ENCODE measurements at places on chromosomes 5 and 9. TPM values are rescaled to one million over a fixed set of nuclear protein-coding genes. Genes with fewer than 3 reads are reported as not detected.

PAIP2 gene
- total RNA-seq, result 73.1 TPM

SLC27A4 gene
- 18.5 TPM for total RNA-seq

C9orf50 gene
- total RNA-seq, result not detected

GFI1B gene
- not detected for total RNA-seq

MORN5 gene
- not detected for total RNA-seq

STOM gene
- total RNA-seq, result 642 TPM

SOX30 gene
- not detected for total RNA-seq

GPR150 gene
- 0.95 TPM for total RNA-seq

ANKRD34B gene
- total RNA-seq, result not detected

DNA sequence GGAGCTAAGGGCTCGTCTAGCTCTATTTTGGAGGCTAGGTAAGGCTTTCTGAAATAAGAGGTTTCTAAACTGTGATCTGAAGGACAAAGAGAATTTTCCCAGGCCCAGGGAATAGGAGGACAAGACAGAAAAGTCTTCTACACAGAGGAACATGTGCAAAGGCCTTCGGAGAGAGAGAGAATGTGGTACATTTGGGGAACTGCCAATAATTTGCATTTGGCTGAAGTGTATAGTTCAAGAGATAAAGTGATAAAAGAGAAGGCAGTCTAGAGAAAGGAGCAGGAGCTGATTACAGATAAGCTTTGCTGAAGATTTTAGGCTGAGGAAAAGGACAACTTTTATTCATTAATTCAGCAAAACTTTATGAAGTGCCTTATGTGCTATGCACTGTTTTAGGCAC lies 214.4 kb upstream of the ELL2 start:
- DNase-seq, result no peak

DNA sequence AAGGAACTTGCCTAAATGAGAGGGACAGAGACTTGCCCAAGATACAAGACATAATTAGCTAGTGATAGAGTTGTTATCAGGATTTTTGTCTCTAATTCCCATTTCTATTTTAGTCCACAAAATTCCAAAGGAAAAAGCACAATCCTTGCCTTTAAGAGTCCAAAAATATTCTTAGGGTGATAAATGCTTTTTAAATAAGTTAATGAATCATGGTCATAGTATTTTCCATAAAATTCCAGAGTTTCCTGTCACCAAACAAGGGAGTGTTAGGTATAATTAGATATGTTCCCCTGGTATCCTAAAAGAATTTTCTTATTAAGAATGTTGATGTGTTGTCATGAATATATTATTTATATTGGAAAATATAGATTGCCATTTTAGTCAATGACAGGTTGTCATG lies 21.8 kb upstream of the CEP72 start:
- no peak for DNase-seq

GRCh38 chr5:112968411-112969106 lies 8.0 kb upstream of the DCP2 start:
- DNase-seq, result no peak

DNA sequence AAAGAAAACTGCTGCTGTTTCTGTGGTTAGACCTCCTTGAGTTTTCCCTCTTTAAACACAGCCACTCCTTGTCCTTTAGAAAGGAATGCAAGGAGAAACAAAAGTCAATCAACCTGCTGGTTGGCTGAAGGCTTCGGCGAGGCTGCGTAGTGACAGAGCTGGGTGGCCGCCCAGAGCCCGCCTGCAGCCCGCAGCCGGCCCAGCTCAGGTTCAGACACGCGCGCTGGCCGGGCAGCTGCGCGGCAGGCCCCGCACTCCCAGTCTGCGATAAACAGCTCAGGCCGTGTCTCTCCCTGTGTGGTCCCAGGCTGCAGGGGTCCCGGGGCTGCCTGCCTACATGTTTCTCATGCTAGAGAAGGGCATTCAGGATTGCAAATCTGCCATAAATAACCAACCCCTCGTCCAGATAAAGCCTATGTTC lies 115.4 kb downstream of the HSD17B3 start:
- no peak for DNase-seq

DNA sequence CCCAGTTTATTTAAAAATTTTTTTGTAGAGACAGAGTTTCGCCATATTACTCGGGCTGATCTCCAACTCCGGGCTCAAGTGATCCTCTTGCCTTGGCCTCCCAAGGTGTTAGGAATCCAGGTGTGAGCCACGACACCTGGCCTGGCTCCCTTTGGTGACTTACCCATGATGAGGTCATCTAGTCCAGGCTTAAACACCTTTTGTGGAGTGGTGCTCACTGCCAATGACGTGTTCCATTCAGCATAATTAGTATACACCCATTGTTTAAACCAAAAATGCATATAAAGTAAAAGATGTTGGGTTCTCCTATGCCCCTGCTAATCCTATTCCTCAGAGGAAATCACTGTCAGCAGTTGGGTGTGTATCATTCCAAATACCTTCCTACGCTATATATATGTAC lies 91.0 kb downstream of the HSPA4 start:
- no peak for DNase-seq

- DNase-seq, result no peak
Observed at GRCh38 chr5:124302533-124302932, 443.9 kb downstream of the ZNF608 start.

DNA sequence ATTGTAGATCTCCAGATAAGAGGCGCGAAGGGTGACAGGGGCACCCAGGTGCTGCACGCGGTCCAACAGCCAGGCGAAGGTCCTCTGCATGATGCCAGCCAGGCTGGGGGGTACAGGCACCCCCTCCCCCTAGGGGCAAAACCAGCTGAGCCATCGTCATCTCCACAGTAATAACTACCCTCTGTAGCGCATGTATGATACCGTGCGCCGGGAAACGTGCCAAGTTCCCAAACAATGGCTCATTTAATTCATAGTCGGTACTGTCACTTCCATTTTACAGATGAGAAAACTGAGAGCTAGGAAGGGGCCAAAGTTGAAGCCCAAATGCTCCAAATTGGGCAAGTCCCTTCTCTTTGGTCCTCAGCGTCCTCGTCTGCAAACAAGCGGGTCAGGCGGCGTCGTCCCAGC lies 1.5 kb downstream of the KIF12 start:
- DNase-seq, result no peak

DNA sequence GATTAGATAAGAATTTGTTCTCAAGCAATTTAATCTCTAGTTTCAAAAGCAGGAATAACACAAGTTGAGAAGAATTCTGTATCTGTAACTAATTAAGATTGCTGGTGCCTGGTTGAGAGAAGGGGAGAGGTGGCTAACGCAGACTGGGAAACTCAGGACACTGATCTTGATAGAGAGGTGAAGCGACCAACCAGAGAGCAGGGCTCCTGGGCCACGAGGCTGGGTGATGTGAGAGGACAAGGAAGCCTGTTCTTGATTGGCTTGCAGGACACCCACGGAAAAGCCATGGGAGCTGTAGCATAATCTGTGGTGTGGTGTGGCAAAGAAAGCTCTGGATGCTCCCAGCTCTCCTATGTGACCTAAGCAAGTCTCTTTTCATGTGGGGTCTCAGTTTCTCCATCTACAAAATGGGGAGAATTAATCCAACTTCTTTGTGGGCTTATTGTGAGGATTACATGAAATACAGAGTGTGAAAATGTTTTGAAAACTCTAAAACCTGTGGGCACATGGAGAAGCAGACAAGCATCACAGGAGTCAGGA lies 594.1 kb upstream of the BRINP1 start:
- DNase-seq, result no peak

DNA sequence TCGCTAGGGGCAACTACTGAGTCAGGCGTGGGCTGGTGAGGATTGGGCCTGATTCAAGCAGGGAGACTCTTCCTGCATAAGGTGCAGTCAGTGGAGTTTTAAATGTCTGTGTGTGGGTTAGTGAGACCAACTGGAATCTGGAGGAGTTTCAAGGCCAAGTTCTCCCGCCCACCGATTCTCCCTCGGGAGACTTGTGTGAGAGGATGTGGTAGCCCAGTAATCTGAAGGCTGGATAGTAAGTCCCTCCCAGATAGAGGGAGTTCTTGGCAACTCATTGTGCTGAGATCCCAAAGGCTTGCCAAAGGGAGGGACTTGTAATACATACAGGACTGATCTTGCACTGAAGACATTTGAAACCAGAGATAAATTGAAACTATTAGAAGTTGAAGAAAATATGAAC lies 51.8 kb downstream of the WDR36 start:
- no peak for DNase-seq

DNA sequence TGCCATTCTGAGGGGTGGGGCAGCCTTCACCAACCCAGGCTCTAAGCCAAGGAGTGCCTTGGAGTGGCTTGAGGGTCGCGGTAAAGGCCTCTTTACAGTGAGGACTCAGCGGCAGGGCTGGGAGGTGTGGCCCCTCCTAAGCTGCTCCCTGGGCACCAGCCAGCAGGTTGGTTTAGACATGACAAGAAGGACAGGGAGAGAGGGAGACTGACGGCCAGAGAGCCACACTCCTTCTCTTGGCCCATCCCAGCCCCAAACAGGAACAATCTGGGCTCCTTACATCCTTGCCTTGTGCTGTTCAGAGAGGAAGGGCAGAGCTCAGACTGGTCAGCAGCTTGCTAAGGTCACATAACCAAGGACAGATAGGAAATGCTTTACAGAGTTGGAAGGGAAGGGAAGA lies 94.5 kb downstream of the LMX1B start:
- DNase-seq, result no peak

DNA sequence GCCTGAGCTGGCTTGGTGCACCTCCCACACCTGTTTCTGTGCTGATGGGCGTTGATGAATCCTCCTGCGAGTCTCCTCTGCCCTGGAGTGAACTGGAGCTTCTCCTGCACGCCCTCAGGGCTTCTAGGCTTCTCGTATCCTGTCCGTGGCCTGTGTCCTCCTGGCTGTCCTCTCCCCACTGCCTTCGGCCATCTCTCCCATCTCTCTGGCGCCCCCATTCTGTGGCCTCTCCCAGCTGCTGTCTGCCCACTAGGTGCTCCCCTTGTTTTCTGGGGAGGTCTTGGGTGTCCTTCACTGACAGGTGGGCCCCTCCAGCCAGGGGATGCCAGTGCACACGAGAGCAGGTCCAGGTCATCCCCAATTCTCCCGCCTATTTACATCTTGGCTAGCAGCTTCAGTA lies 28.8 kb downstream of the AHRR start:
- no peak for DNase-seq

DNA sequence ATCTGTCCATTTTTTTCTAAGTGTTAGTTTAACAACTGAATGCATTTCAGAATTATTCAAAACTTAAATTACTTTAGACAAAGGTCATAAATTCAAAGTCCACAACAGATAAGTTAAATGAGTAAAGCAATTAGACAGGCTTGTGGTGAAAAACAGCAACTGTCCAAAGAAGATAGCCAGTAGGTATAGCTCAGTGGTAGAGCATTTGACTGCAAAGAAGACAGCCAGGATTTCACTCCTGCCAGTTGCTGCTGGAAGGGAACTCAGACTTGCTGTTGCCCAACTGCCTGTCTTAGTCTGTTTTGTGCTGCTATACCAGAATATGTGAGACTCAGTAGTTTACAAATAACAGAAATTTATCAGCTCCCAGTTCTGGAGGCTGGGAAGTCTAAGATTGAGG lies 10.0 kb downstream of the FANCC start:
- DNase-seq, result no peak

DNA sequence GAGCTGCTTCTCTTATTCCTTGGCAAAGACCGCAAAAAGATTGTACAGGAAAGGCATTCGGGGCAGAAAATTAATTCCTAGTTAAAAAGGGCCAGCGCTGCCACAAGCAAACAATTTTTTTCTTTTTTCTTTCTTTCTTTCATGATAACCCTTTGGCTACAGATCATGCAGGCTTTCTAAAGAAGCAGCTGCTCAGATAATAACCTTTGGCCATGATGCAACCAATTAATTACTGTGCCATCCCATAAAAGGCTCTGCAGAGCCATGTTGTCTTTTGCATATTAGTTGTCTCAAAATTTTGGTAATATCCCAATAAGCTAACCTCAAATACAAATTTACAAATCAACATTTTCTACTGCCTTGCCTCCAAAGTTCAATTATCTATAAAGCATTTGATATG lies 758.4 kb upstream of the SEMA6A start:
- no peak for DNase-seq

- DNase-seq, result no peak
Observed at GRCh38 chr5:10586555-10586954, 22.7 kb downstream of the ANKRD33B start.

- DNase-seq, result no peak
Observed at GRCh38 chr5:68504306-68504705, 288.8 kb downstream of the PIK3R1 start.

DNA sequence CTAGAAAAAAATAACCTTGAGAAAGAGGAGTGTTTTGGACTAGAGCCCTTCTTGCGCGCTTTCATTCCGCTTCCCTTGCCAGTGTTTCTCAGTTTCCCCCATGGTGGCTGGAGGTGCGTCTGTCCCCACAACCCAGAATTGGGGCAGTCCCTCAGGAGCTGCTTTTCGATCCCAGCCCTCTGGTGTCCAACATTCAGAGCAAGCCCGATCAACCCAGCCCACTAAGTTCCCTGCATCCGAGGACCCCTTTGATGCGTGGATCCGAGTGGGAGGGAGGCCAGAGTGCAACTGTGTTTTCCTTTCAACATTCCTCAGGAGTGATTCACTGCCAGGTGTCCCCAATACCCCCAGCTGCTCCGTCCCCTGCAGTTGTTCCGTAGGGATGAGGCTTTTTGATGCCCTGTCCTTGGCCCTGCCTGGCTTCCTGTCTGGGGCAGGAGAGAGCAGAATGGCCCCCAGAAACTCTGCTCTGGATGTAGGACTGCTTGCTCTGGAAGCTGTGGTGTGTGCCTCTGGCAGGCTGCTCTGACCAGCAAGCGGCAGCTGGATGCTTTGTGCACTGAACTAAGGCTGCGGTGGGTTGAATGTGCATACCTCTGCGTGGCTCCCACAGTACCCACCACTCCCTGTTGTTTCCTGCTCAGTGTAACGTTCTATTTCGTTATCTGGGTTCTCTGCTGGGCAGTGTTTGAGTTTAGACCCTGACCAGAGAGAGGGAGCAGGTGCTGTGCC lies 117.5 kb downstream of the BOD1 start:
- DNase-seq, result no peak

GRCh38 chr9:14347406-14348122 lies 33.6 kb upstream of the NFIB start:
- DNase-seq, result no peak

DNA sequence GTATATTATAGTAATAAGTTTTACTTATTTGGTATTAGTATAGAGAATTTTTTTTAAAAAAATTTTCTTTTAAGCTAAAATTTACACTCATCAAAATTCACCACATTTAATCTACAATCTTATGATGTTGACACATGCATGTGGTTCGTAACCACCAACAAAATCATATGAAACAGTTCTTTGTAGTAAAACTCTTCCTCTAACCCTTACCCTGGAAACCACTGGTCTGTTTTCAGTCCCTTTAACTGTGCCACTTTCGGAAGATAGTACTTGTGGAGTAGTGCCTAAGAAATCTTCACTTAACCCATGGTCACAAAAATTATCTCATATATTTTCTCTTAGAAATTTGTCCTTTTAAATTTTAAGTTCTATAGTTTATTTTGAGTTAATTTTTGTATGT lies 1498.8 kb downstream of the MAT2B start:
- DNase-seq, result no peak

DNA sequence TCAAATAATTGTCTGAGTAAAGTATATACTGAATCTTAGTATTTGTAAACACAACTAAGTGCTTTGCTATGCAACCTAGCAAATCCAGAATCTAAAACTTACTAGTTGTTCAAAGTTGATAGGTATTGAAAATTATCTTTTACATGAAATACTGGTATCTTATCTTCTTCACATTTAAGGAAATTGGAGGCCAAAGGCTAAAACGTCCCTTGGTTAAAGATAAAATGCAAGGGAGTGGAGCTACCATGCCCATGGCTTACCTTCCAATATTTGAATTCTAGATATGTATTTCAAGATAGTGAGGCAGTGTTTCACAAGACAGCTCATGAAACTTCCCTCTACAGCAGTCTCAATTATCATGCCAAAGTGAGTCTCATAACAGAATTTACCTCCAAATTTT lies 373.5 kb downstream of the KIAA0825 start:
- DNase-seq, result no peak

Data from omental fat pad (tissue), 4 donors.